HL-60 (cell line): ENCODE measurements at places on chromosomes 16 and 17.

GRCh38 chr17:61029181-61029580 lies 351.5 kb downstream of the BCAS3 start:
- DNase-seq: no peak

- no peak for DNase-seq
These were observed 183.6 kb downstream of the MYO1D start for GRCh38 chr17:32693194-32693897.

DNA sequence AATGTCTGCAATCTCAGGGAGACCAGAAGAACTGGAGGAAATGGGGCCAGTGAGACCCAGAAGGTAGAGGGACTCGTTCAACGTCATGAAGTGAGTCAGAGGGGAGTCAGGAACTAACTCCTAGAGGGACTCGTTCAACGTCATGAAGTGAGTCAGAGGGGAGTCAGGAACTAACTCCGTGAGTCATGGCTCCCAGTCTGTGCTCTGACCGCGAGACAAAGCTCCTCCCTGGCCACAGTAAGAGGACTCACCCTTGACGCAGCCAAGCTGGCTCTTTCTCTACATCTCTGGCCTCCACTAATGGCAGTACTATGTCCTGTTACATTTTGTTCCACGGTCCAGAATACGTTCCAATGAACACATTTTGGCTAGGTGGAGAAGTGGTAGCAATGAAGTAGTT lies 902.5 kb downstream of the KCNJ2 start:
- no peak for DNase-seq

DNA sequence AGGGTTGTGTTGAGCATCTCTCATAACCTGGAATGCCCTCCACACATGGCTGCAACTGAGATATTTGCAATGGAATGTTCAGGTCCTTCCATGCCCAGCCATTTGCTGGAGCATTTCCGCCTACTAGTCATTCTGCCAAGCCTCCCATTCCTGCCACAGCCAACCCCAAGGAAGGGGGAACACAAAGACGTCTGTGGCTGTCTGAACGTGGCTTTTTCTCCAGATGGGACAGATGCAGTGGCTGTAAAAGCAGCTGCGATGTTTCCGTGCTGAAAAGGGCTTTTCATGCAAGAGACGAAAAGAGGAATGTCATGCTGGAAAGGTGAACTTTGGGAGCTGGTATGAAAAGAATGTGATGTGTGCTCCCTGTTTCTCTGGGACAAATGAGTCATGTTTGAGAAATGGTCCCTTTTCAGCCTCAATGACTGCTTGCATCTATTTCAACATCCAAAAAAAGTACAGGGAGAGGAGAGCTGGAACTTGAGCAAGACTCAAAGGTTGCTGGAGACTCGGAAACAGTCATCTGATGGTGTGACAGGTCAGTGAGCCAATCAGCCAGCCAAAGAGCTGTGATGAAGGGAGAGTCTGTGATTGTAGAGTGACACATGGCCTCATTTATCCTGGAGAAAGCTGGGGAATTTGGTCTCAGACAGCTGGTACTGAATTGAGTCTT lies 208.9 kb downstream of the SHISA9 start:
- DNase-seq: no peak

DNA sequence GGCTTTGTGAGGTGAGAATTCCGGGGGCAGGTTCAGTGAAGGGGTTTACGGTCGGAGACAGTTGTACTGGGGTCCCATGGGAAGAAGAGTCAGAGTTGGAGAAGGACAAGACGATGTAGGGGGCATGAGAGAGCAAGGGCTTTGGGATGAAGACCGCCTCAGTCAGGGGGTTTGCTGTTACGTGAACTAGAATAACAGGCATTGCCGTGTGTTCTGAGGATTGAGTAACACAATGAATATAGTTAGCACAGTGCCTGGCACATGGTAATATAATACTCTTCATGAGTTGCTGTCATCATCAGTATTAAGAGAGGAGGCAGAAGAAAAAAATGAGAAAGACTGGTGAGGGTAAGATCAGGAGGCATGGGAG lies 577 bp downstream of the ZNF646 start:
- no peak for DNase-seq

DNA sequence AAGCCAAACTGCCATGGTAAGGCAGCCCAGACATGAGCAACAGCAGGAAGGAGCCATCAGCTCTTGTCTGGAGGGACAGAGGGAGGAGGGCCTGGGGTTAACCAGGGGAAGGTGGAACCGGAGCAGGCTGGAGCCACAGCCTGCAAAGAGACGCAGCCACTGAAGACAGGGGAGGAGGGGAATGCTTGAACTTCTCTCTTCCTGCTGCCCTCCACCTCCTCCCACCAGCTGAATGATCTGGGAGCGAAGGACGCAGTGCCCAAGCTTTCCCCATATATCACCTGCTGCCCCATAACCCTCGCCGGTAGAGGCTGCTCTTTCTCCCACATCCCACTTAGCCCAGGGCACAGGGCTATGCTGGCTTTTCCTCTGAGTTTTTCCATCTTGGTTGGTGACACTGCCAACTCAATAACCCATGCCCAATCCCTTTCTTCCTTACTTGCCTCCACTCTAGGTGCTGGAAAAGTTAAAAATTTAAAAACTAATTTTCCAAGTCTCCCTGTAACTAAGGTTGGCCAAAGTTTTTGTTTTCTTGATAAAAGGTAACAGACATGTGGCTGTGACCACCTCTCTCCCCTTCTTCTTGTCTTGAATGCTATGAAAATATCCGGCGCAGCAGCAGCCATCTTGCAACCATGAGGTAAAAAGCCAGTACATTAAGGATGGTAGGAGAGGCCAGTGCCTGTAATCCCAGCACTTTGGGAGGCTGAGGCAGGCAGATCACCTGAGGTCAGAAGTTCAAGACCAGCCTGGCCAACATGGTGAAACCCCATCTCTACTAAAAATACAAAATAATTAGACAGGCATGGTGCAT lies 21.8 kb upstream of the CACNG4 start:
- DNase-seq: no peak

- DNase-seq: no peak
These were observed 352 bp downstream of the GGNBP2 start for GRCh38 chr17:36545077-36545464.

- no peak for DNase-seq
These were observed 17.7 kb downstream of the NCBP3 start for GRCh38 chr17:3828151-3828851.

DNA sequence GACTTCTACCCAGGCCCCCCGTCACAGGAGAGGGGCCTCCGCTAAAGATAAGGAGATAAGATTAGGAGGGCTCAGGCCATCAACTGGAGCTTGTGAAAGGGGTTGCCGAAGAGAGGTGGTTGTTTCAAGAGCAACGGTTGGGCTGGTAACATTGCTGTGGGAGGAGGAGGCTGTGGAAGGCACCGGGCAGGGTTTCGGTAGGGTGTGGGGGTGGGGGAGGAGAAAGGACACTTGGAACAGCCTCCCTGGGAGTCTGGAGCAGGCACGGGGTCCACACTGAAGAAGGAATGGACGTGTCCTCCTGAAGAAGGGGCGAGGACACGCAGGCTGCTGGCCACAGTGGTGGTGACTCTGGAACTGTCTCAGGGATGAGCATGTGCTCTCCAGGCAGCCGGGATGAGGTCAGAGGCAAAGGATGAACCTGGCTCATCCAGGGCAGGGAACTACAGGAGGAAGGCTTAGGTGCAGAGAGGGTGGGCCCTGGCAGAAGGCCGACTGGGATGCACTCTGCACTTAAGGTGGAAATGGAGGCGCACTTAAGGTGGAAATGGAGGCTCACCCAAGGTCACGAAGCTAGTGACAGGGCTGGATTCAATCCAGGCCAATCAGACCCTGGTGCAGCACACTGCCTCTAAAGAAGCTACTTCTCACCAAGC lies 1.2 kb upstream of the EPX start:
- DNase-seq: no peak

DNA sequence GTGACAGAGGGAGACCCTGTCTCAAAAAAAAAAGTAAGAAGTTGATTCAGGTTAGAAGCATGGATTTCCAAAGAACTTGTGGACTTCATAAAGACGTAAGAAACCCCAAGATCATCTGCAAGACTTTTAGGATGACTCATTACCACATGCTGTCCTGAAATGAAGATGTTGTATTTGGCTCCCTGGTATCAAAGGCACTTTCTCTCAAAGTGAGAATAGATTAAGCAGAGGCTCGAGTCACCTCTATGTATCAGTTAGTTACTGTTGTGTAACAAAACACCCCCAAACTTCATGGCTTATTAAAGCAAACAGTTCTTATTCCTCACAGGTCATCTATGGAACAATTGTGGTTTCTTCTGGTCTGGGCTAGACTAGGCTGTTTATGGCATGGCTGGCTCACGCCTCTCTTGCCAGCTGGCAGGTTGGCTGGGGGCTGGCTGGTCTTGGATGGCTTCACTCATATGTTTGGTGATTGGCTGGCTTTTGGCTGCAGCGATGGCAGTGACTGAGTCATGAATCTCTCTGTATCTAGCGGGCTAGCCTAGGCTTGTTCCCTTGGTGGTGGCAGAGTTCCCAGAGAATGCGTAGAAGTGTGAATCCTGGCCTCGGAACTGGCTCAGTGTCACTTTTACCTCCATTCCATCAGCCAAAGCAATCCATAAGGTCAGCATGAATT lies 60.4 kb upstream of the MSI2 start:
- no peak for DNase-seq

- DNase-seq: no peak
These were observed 5.3 kb downstream of the RPUSD1 start for GRCh38 chr16:782766-783403.

GRCh38 chr16:87384162-87384874 lies 742 bp upstream of the FBXO31 start:
- DNase-seq: peak; percentile 22

GRCh38 chr17:40355123-40355803 lies 9.3 kb downstream of the GJD3 start:
- peak; percentile 63 for DNase-seq

DNA sequence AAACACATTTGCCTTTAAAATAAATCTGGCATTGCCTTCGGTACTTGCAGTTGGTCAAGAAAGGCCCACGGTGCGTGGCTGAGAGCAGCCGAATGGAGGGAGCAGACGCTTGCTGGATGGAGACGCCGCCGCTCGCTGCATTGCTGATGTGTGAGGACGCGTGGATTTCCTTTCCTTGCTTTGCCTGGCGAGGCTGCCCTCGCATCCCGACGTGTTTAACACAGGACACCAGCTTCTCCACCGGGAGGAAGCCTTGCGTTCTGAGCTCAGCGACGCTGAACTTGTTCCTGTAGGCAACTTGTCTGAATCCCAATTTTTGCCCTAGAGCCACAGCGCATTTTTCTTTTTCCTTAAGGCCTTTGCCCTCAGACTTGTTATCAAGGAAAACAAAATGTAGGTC lies 45.8 kb downstream of the COX4I1 start:
- DNase-seq: no peak

DNA sequence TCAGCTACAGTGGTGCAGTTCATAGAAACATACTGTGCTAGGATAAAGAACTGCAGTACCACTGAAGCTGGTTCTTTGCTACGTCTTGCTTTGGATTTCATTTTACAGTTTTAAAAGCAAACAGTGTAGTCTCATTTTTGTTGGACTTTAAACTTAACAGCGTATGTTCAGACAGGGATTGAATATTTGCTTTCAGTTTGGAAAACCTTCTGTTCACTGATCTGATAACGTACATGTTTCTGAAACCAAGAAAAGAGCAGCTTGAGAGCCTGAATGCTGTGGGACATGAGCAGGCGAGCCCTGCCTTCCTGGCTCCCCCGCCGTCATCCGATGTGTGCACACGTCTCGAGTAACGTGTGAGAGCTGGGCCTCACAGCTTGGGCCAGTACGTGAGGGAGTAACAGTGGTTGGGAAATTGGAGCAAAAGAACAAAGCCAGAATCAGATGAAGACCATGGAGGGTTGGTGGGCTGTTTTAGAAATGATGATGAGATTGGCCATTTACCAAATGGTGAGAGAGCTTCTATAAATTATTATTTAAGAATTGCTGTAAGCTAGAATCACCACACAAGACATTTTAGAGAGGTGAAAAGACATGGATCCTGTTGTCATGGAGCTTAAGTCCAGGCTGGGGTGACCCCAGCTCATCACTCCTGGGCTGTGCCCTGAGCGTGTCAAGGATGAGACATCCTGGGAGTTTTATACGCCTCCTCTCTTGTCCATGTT lies 20.8 kb upstream of the CLEC18C start:
- no peak for DNase-seq

- DNase-seq: no peak
These were observed 69.7 kb downstream of the WIPI1 start for GRCh38 chr17:68387435-68388218.

- peak; percentile 23 for DNase-seq
These were observed 23.1 kb downstream of the NTAN1 start for GRCh38 chr16:15032547-15033308.

DNA sequence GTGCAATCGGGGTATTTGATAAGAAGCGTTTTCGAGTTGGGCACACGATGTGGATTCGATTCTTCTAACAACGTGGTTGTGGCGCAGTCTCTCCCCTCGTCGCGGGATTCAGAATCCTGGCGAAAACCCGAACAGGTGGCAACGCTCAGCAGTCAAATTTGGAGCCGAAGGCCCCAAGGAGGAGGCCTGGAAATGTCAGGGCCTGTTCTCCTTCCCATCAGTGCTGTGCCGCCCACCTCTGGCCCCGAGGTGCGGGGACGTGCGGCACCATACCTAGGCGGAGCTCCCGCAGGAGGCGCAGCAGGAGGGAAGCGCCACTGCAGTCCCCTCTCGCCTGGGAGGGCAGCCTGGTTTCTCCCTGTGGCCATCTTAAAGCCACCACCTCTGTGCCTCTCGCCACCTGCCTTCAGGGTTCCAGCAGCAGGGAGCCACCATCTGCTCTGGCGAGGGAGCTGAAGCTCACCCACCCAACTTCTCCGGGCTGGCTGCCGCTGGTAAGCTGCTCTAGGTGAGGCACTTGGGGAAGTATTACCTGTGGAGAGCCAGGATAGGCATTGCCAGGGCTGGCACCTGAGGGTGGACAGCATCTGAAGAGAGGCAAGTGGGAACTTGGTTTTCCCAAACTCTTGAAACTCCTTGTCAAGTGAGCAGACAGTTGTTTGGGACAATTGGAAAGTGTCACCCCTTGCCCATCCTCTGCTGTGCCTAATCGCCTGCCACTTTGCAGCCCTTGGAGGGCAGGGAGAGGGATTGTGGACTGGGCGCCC lies 2.6 kb upstream of the AATF start:
- no peak for DNase-seq

GRCh38 chr16:67963662-67964321 lies 4.6 kb downstream of the SLC12A4 start:
- no peak for DNase-seq

DNA sequence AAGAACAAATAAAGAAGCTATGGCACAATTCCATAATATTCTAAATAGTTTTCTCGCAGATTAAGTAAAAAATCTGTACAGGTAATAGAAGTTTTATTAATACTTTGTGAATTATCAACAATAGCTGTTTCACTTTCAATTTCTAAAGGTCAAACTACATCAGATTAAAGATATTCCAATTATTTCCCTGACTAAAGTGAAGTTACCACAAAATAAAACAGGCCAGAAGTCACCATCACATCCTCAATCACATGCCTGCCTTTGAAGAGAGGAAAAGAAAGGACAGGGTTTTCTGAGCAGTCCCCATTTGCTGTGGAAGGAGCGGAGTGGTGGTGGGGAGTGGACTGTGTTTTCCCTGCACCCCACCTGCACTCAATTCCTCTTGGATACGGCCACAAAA lies 11.1 kb downstream of the ITFG1 start:
- no peak for DNase-seq
